ENCODE measurements at places on chromosomes 2 and 18.

DNA sequence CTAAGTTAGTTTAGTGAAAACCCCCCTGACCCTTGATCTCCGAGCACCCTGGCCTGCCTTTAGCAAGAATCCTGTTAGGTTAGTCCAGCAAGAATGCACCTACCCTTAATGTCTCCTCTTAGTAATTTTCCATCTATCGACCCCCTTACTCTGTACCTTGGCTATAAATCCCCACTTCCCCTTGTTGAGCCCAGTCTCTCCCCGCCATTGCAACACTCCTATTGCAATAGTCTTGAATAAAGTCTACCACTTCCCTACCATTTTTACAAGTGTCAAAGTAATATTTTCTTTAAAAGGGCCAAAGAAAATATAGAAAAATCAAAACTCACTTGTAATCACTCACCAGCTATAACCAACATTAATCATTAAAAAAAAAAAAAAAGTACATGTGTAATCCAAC, 4.2 kb upstream of the ZBTB7C start:
- DNase-seq, result no peak

DNA sequence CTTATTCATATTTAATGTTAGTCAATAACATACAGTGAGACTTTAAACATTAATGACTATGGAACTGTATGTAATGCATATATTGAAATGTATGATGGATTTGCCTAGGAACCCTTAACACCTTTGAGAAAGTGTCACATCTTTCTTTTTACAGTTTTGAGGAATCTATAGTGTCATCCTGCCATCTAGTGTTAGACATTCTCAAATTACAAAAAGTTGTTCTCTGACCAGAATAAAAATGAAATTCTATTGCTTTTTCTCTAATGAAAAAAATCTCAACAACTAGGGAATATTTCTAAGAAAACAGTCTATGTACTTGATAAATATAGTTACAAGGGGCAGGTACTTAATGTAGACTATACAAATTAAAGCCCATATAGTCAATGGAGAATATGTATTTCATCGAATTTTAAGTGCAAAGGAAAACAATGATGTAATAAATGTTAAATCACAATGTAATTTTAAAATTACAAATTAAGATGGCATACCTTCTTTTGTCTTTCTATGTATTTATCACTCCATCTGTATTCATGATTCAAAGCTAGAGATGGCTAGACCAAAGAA, 5.1 kb upstream of the CALCRL start:
- DNase-seq, result no peak

DNA sequence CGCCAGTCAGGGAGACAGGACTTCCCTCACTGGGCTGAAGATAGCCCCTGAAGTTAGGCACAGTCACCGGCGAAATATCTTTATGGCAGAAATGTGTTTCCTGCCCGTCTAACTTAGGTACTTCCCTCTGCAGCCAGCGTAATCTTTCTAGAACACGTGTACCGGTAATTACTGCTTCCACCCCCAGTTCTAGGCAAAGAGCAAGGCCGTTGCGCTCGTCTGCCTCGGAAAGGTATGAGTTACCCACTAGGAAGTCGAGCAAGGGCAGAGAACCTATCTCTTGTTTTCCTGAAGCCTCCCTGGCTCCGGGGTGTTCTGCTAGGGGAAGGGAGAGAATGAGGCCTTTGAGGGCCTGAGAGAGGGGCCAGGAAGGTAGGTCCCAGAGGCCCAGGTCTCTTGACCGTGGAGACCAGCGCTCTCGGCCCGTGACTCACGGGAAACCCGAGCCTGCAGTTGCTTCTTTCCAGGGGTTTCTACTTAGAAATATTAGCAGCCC, 70.0 kb downstream of the TWSG1 start:
- no peak for DNase-seq

DNA sequence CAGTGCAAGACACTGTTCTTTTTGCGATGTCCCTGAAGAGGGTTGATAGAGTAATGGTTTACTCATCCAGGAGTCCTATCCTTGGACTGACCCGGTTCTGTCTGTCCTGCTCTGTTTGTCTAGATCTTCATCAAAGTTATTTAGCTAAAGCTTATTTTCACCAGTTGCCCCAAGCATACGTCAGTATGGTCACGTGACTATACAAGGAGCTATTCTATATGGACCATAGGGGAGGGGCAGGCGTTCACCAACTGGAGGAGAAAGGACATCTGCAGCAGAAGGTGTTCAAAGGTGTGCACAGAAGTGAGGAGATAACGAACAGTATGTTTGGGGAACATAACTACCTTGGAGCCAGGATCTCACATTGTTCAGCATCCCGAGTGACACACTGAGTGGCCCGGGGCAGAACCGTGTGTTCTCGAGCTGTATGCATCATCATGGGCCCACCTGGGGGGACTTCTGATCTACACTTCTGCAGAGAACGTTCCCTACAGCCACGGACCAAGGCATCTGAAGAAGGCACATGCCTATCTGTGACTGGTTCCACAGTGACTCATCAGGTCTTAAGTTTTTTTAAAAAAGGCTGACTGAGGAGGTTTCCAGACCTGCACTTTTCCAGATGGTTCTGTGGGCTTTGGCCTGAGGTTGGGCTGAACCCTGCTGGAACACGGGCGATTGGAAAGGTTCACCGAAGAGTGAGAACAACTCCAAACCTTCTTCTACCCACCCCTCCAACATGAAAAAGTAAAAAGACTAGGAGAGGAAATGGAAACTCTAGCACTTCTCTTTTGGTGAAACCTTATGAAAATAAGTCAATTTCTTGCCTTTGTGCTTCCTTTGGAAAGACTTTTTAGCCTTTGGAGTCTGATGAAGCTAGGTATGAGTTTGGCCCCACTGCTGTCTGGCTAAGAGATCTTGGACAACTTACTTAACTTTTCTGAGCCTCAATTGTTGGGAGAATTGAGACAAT, 68.6 kb upstream of the YWHAQ start:
- DNase-seq, result no peak

DNA sequence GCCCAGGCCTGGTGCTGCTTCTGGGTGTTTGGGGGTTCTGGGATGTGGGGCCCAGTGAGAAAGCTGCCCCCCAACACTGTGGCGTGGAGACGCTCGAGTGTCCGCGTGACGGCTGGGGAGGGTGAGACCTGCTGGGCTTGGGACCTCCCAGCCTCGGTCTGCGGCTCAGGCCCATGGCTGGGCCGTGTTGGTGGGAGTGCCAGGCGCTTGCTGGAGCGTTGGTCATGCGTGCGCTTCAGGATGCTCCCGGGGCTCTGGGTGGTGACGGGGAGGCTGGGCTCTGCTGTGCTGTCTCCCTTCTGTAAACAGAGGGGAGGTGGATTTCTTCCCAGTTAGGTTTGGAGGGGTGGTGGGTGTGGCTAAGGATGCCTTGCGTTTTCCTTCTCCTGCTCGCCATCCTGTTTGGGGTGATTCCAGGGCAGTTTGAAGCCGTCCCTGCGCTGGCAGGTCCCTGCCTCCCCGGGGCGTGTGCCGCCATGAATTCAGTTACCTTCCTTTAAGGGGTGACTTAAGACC, 606 bp downstream of the GAL3ST2 start:
- DNase-seq, result no peak

GRCh38 chr2:136029149-136029548, 43.7 kb upstream of the DARS1 start:
- DNase-seq, result no peak

- no peak for DNase-seq
These were observed 1.9 kb downstream of the YES1 start for GRCh38 chr18:809985-810642.

- no peak for DNase-seq
These were observed 119.4 kb downstream of the CYRIA start for GRCh38 chr2:16546128-16546754.

DNA sequence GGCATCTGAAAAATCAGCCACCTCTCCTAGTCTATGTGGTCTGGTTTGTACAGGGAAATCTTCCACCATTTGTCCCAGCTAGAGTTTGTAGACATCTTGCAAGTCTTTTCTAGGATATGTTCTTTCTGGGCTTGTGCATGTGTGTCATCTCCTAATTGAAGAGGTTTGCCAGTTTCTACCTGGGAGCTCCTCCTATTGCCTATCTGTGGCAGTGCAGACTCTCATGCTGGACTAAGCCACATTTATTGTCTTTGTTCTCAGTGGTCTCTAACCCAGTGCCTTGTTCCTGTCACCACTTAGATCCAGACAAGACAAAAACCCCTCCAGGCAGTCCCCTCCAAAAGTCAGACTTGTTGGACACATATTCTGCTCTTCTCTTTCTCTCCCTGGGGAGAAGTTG, 72.0 kb upstream of the MRPS9 start:
- no peak for DNase-seq

DNA sequence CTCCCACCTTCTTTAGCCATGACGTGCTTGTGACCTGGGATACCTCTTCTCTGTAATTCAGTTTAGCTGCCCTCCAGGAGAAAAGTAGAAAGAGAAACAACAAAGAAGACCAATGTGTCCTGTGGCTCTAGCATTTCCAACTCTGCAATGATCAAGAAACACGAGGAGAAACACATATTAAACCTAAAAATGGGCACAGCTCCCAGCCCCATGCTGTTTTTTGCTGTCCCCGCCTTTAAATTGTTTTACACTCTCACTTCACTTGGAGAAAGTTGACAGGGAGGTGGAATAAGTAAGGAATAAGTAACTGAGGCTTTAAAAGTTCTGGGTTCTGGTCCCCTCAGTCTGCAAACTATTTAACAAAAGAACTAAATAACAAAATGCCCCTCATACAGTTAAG, 390.6 kb downstream of the TNS1 start:
- no peak for DNase-seq

GRCh38 chr2:75076088-75076487, 117.6 kb downstream of the POLE4 start:
- no peak for DNase-seq

DNA sequence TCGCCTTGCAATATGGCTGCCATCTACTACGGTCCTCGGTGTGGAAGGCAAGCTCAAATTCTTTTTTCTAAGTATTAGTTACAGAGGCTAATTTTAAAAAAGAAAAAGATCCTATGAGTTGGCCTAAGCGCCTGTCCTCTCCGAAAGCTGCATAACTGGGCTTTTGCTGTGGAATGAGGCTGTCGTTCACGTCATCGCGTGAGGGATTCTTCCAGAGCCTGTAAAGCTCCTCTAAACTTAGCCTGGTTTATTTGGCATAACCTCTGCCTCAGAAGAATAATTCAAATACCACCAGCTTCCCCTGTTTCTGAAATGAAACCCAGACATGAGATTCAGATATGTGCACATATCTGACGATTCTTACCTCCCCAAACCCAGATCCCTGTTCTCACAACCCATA, 187.4 kb downstream of the DNER start:
- no peak for DNase-seq

DNA sequence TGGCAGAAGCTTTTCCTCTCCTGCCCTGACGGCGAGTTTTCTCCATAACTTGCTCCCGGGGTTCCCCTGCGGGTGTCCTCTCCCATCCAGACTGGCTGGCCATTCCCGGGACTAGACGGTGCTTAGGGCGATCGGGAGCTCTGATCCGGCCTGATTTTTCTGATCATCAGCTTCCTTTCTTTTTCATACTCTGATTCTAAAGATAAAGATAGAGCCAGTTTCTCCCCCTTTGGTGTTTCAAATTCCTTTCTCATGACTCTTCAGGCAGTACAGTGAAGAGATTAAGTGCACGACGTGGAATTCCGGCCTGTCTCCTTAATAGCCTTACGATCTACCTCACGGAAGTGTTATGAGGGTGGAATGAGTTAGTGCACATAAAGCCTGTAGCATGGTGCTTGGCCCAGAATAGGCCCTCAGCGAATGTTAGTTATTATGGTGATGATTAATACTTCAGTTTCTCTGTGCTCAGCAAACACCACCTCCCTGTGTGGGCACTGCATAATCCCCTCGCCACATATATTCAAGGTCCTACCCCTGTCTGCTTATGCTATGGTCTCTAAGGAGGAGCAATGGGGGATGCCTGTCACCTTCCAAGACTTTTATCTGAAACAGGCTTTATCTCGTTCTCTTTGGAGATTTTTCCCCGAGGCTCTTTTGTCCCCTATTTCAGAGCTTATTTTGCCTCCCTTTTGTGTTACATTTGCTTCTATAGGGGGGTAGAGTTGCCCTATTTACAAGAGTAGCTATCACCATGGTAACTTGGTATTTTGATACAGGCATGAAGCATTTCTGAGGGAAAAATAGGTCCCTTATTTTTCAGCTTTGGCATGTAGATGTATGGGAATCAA, 254.8 kb downstream of the CDH2 start:
- DNase-seq, result no peak

DNA sequence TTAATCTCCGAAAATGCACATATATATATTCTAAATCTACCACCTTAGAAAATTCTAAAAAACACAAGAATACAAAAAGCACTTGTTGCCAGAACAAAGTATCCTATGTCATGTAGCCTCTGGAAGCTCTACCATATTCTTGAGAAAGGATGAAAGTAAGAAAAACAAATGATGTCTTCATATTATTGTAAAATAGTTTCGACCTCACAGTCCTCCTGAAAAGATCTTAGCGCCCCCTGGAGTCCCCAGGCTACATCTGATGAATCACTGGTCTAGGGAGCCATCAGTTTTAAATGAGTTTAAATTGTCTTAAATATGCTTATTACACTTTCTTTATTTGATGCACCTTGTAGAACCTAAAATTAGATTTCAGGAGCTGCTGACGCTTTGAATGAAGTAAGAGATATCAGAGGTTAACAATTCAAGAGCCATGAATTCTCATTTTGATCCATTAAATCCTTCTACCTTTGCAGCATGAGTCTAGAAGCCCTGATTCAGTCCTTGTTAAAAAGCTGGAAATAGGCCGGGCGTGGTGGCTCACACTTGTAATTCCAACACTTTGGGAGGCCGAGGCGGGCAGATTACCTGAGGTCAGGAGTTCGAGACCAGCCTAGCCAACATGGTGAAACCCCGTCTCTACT, 138.8 kb downstream of the MCFD2 start:
- DNase-seq, result no peak

DNA sequence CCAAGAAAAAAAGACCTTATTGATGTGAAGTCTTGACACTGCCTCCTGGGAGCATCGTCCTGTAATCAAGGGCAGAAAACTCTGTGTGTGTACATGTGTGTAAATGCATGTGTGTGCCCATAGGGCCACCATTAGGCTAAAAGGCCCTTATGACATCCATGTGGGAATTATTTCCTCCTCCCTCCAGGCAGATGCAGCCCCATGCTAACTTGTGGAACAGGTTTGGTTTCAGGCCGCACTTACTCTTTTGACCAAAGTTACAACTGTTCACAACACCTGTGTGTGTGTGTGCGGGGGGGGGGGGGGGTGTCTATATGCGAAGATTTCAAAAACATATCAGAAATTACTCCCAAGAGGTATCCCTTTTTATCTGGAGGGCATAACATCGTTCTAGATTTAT, 87.4 kb upstream of the SLC14A2 start:
- no peak for DNase-seq

DNA sequence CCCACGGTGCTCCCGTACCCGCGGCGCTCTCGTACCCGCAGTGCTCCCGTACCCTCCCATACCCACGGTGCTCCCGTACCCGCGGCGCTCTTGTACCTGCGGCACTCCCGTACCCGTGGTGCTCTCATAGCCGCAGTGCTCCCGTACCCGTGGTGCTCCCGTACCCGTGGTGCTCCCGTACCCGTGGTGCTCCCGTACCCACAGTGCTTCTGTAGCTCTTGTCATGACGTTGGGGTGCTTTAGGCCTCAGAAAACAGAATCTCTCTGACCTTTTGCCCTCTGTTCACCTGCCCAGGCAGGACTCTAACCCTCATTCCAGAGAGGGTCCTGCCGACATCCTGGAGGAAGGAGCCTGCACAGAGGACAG, 35.3 kb downstream of the SLC66A2 start:
- DNase-seq, result no peak

Data from T-helper 22 cell (primary cell).